OCI-LY7 (cell line): ENCODE measurements at places on chromosomes 2 and 18. TPM values are rescaled to one million over a fixed set of nuclear protein-coding genes. Genes with fewer than 3 reads are reported as not detected.

MYOM1 gene
- total RNA-seq = 2.3 and 2.4 TPM in 2 replicates

SERPINB5 gene
- total RNA-seq = not detected in 2 replicates

ERICH2 gene
- total RNA-seq = not detected in 2 replicates

PTPRM gene
- not detected in 2 replicates for total RNA-seq

UGT1A1 gene
- total RNA-seq = not detected in 2 replicates

VSNL1 gene
- total RNA-seq = not detected in 2 replicates

CTNNA2 gene
- total RNA-seq = 1.2 and 2.7 TPM in 2 replicates

DSG4 gene
- total RNA-seq = not detected in 2 replicates

VAPA gene
- total RNA-seq = 139 and 151 TPM in 2 replicates

RRM2 gene
- 313 and 324 TPM in 2 replicates for total RNA-seq

G6PC2 gene
- total RNA-seq = not detected in 2 replicates

C2orf66 gene
- total RNA-seq = not detected in 2 replicates

MPP4 gene
- total RNA-seq = not detected in 2 replicates

CPO gene
- total RNA-seq = not detected in 2 replicates

TRIM43 gene
- 0.46 TPM in 1 of 2 replicates, not detected in the other for total RNA-seq

CCBE1 gene
- 0.70 and 0.85 TPM in 2 replicates for total RNA-seq

KCNG2 gene
- total RNA-seq = not detected in 2 replicates

QPCT gene
- 42.9 and 52.6 TPM in 2 replicates for total RNA-seq

HRH4 gene
- total RNA-seq = not detected in 2 replicates

MOGAT1 gene
- not detected in 2 replicates for total RNA-seq

METTL5 gene
- total RNA-seq = 82.2 and 87.3 TPM in 2 replicates

CNRIP1 gene
- total RNA-seq = not detected in 2 replicates

MYO1B gene
- total RNA-seq = not detected in 2 replicates

RUFY4 gene
- total RNA-seq = not detected in 2 replicates

SNTG2 gene
- total RNA-seq = not detected in 2 replicates

SLC35F5 gene
- 56.3 and 58.8 TPM in 2 replicates for total RNA-seq

TUBA3E gene
- total RNA-seq = not detected in 2 replicates

SDC1 gene
- total RNA-seq = 0.10 TPM in 1 of 2 replicates, not detected in the other

ANKRD29 gene
- total RNA-seq = not detected in 2 replicates

VIT gene
- not detected in 2 replicates for total RNA-seq
